ENCODE measurements at places on chromosomes 12 and 14. TPM values are rescaled to one million over a fixed set of nuclear protein-coding genes. Genes with fewer than 3 reads are reported as not detected.

JPH4 gene
- total RNA-seq: not detected

NEUROD4 gene
- total RNA-seq: not detected

LMO3 gene
- not detected for total RNA-seq

CCDC175 gene
- total RNA-seq: not detected

FAR2 gene
- total RNA-seq: not detected

SHMT2 gene
- total RNA-seq: 130 TPM

MORN3 gene
- total RNA-seq: 0.27 TPM

AQP6 gene
- not detected for total RNA-seq

BHLHE41 gene
- total RNA-seq: 0.73 TPM

TMEM116 gene
- total RNA-seq: 5.9 TPM

GPD1 gene
- 0.19 TPM for total RNA-seq

FGF6 gene
- total RNA-seq: not detected

MGAT4C gene
- total RNA-seq: 0.18 TPM
